Activated T-helper 2 cell treated with anti-CD3 and anti-CD28 coated beads, Interferon-gamma antibody, Interleukin-2, Interleukin-4, amounts not matched to agents 10 μg/mL and 5 μg/mL and 100 μg/mL, durations not matched to agents 14 hours and 24 hours and 36 hours (primary cell): ENCODE measurements at places on chromosomes 12 and 14.
A peak's percentile ranks its signal among the peaks of the same experiment; 100 is the strongest.

DNA sequence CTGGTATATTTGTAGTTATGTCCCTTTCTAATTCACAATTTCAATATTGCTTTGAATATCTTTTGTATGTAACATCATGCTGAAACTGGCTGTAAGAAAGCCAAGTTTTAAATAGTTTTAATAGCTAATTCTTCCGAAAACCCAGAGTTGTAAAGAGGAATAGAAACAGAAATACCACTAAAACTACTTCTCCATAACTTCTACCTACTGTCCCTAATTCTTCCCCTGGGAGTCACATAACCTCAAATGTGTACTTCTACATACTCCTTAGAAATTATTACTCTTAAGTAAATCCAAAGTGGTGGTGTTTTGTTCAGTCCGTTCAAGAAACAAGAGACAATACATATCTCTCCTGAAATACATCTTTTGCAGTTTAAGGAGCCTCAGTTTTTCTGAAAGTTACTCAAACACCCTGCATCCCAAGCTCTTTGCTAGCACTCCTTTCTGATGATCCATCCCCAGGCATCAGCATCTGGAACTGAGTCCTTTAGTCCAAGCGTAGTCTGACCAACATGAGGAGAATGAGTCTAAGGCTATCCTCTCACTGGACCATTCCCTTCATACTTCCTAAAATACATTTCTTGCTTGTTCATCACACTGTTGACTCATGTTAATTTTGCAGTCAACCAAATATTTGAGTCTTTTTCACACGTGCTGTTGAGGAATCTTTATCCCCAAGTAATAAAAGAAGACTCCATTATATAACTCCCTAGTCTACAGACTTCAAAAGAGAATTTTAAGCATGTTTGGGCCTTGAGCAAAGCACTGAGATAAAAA lies 214.3 kb upstream of the NUDT4 start:
- H3K4me3 ChIP-seq, result no peak overlapping the region
- no peak for DNase-seq
- peaks cover 12% of the 10 kb centered on the region for H3K4me1 ChIP-seq
- H3K36me3 ChIP-seq, result no peaks in the 10 kb centered on the region
- peaks cover 8% of the 10 kb centered on the region for H3K27me3 ChIP-seq

DNA sequence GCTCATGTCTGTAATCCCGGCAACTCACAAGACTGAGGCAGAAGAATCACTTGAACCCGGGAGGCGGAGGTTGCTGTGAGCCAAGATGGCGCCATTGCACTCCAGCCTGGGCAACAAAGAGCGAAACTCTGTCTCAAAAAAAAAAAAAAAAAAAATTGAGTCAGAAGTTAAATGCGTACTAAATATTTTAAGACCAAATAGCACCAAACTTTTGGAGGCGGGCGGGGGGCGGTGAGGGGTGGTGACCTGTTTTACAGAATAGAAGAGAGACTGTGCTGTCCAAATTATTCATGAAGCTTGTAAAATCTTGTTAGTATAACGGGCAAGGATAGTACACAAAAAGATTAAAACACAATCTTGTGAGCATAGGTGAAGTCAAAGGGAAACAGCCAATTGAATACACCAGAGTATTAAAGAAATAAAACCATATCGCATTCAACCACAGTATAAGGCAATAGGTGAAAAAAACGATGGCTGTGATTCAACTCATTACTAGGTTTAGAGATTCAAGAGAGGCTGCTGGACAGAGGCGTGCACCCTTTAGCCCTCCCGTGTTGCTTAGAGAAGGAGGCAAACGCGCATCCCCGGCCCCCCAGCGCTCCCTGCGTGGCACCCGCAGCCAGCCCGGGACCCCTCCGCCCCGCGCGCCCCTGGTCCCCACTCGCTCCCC lies 571 bp downstream of the ZNF891 start:
- peak overlapping the region; percentile 92 for H3K4me3 ChIP-seq
- no peaks in the 10 kb centered on the region for H3K27me3 ChIP-seq
- DNase-seq, result no peak

DNA sequence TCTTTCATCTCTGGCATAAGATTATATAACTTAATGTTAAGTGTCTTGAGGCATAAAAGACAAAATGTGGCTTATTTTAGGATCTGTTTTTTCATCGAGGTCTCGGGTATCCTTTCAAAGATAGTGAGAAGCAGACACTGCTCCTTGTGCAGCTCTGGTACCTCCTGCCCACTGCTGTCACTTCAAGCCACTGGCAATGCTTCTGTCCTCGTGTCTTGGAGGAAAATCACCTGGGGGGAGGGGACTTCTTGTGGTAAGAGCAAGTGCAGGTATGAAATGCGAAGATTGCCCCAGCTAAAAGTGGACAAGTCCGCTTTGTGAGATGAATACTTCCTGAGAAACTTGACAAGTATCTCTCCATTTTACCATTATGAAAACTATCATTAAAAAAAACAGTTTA lies 37.8 kb upstream of the DYNC1H1 start:
- DNase-seq, result no peak
- no peaks in the 10 kb centered on the region for H3K4me1 ChIP-seq
- no peak overlapping the region for H3K4me3 ChIP-seq

GRCh38 chr12:123109319-123109772 lies 41.5 kb downstream of the PITPNM2 start:
- peaks cover 38% of the 10 kb centered on the region for H3K4me1 ChIP-seq
- no peaks in the 10 kb centered on the region for H3K27me3 ChIP-seq
- H3K27ac ChIP-seq, result no peak overlapping the region
- no peak for DNase-seq
- peaks cover 25% of the 10 kb centered on the region for H3K36me3 ChIP-seq
- H3K4me3 ChIP-seq, result no peak overlapping the region

- no peaks in the 10 kb centered on the region for H3K4me1 ChIP-seq
- H3K27ac ChIP-seq, result no peak overlapping the region
- H3K4me3 ChIP-seq, result no peak overlapping the region
- DNase-seq, result no peak
Measured at GRCh38 chr14:87838931-87839330, 154.1 kb downstream of the GALC start.

DNA sequence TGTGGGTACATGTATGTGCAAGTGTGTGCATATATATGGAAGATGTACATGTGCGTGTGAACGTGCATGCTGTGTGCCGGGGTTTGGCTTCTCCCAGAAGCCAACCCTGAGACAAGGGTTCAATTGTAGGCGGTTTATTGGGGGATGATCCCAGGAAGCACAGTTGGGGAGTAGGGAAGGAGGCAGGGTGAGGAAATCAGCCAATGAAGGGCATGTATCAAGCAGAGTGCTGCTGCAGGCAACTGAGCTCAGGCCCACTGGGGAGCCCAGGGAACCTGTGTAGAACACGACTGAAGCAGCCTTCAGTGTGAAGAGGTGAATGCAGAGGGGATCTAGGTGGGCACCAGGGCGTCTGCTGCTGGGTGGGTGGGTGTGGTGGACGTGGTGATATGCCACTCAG lies 21.6 kb downstream of the SYNDIG1L start:
- DNase-seq, result no peak
- no peak overlapping the region for H3K4me3 ChIP-seq
- no peak overlapping the region for H3K27ac ChIP-seq
- H3K27me3 ChIP-seq, result peaks cover 5% of the 10 kb centered on the region
- H3K36me3 ChIP-seq, result no peaks in the 10 kb centered on the region

- no peaks in the 10 kb centered on the region for H3K36me3 ChIP-seq
- no peaks in the 10 kb centered on the region for H3K4me1 ChIP-seq
- no peaks in the 10 kb centered on the region for H3K27me3 ChIP-seq
Measured at GRCh38 chr14:104283197-104284106, 145.1 kb downstream of the KIF26A start.

DNA sequence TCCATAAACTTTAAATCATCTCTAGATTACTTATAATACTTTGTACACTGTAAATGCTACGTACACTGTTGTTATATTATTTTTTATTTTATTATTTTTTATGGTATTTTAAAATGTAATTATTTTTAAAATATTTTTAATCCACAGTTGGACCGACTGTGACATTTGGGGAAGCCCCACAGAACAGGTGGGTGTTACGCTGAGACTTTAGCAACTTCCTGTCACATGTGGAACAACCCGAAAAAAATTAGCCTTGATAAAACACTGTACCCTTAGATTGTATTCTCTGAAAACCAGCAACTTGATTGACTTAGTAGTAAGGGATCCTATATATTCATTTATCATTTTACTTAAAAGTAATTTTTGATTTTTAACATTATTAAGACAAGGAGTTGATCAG lies 1755.7 kb upstream of the SEL1L start:
- H3K27ac ChIP-seq, result no peak overlapping the region
- H3K4me1 ChIP-seq, result no peaks in the 10 kb centered on the region
- no peaks in the 10 kb centered on the region for H3K27me3 ChIP-seq
- no peaks in the 10 kb centered on the region for H3K36me3 ChIP-seq
- DNase-seq, result no peak

DNA sequence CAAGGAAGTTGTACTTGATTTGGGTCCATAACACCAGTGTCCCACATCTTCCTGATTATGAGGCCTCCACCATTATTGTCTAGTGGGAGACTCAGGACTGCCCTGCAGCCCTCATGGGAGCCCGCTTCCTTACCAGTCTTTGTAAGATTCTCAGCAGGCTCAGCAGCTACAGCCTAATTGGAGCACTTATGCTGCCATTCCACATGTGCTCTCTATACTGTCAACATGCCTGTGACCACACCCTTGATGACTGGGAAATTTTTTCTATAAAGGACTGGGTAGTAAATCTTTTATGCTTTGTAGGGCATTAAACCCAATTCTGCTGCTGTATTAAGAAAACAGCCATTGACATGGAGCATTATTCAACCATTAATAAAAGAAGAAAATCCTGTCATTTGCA lies 145.5 kb upstream of the IGF1 start:
- DNase-seq, result no peak
- H3K4me1 ChIP-seq, result no peaks in the 10 kb centered on the region
- H3K4me3 ChIP-seq, result no peak overlapping the region
- H3K27ac ChIP-seq, result no peak overlapping the region
- H3K36me3 ChIP-seq, result no peaks in the 10 kb centered on the region
- H3K27me3 ChIP-seq, result no peaks in the 10 kb centered on the region

DNA sequence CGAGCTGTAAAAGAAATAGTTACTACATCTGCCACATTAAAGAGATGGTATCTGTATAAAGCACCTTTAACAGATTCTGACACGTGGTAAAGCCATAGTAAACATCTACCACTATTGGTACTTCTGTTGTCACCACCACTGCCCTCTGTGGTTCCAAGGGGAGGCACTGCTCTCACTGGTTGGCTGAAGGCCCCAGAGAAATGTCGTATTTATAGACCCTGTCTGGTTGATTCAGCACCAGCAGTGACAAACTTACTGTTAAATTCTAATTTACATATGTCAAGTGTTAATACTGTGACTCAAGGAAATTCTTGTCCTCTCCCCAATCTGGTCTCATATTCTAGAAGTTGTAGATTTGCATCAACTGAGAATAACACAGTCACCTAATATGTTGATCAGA lies 281.1 kb downstream of the ERC1 start:
- no peak overlapping the region for H3K4me3 ChIP-seq
- no peak for DNase-seq
- H3K36me3 ChIP-seq, result peaks cover 8% of the 10 kb centered on the region
